ENCODE measurements at places on chromosomes 16 and 17. TPM values are rescaled to one million over a fixed set of nuclear protein-coding genes. Genes with fewer than 3 reads are reported as not detected.

Gene KRTAP4-3
- total RNA-seq = not detected

Gene ITGAX
- 0.23 TPM for total RNA-seq

Gene MARCHF10
- not detected for total RNA-seq

Gene MSLN
- 2.1 TPM for total RNA-seq

Gene HS3ST2
- not detected for total RNA-seq

Gene KRTAP1-1
- total RNA-seq = not detected

Gene TPSB2
- total RNA-seq = not detected

Gene SLFN12
- total RNA-seq = 33.2 TPM

Gene HS3ST3A1
- total RNA-seq = 14.2 TPM

Gene ENPP7
- total RNA-seq = not detected

Gene GPR142
- 0.10 TPM for total RNA-seq

Gene STH
- total RNA-seq = not detected

Gene PRR29
- 2.0 TPM for total RNA-seq

Gene CES4A
- total RNA-seq = 0.53 TPM

Gene KRT39
- total RNA-seq = not detected

Gene SLC22A31
- total RNA-seq = not detected

Gene SYNRG
- total RNA-seq = 24.6 TPM

Gene FZD2
- 4.5 TPM for total RNA-seq

Gene TMEM98
- total RNA-seq = 115 TPM

Gene CDK12
- total RNA-seq = 40.9 TPM

Gene SEPTIN1
- total RNA-seq = 0.47 TPM

Gene TNK1
- total RNA-seq = 0.23 TPM

Gene FOXK2
- 56.8 TPM for total RNA-seq

Gene ZMYND15
- 0.06 TPM for total RNA-seq

Gene CES5A
- not detected for total RNA-seq

Gene TBC1D3
- not detected for total RNA-seq

Gene HAP1
- not detected for total RNA-seq

Gene ABCA8
- total RNA-seq = 0.12 TPM

Gene ZFP3
- 2.5 TPM for total RNA-seq

Gene SOST
- total RNA-seq = not detected

Gene MVD
- total RNA-seq = 83.8 TPM

Gene PDE6G
- 2.7 TPM for total RNA-seq

Gene CLEC10A
- total RNA-seq = not detected

Gene PLSCR3
- total RNA-seq = 82.8 TPM

Gene ZNF785
- total RNA-seq = 5.8 TPM

Gene CIBAR2
- not detected for total RNA-seq

Gene HIC1
- total RNA-seq = 97.1 TPM

Gene POLG2
- total RNA-seq = 2.7 TPM

Gene KCNJ2
- total RNA-seq = 19.6 TPM

Gene KATNIP
- total RNA-seq = 19.3 TPM

Gene TBC1D3G
- not detected for total RNA-seq

Gene C17orf50
- not detected for total RNA-seq

Gene ZG16B
- 0.99 TPM for total RNA-seq

Gene TP53TG3E
- not detected for total RNA-seq

Gene QPRT
- total RNA-seq = 6.0 TPM

Gene RNF112
- total RNA-seq = not detected

Data from glomerular endothelial cell (primary cell).